ENCODE measurements at places on chromosomes 3 and 15.

DNA sequence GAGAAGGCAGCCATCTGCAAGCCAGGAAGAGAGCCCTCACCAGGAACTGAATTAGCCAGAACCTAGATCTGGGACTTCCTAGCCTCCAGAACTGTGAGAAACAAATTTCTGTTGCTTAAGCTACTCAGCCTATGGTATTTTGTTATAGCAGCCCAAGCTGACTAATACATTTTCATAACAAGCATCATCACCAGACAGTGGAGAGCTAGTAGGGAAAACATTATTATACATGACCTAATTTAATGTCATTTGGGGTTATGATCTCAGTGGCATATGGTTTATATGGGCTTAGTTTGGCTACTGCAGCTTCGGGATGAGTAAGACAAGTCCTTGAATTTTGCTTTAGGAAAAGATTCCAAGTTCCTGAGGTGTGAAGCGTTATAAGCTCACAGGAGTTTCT is 35.6 kb downstream of the LNP1 start:
- DNase-seq, result no peak

DNA sequence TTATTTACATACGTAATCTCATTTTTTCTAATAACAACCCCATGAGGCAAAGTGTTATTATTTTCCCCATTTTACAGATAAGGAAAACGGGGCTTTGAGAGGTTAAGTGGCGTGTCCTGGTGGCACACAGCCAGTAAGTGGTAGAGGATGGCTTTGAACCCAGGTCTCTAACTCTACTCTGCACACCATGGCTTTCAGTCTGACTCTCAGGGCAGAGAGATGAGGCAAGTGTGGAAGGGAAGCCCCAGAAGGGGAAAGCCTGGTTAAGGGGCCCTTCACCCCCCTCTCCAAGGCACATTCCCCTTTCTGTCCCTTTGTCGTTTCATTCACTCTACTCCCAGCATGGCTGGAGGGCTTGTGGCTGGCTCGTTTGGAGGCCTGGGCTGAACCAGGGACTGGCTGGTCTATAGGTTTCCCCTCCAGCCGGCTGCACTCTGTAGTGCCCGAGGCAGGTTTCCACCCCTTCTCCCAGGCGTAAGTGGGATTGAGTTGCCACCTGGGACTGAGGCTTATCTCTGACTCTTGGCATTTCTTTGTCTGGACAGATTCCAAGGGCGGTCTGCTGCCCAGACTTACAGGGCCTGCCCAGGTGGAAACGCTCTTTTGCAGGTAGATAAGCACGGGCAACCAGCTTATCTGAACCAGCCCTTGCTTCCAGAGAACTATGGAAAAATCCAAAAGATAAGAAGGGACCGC is 12.1 kb downstream of the SEMA4B start:
- DNase-seq, result no peak

GRCh38 chr3:88219138-88219792 is 69.5 kb downstream of the C3orf38 start:
- peak; percentile 26 for DNase-seq

DNA sequence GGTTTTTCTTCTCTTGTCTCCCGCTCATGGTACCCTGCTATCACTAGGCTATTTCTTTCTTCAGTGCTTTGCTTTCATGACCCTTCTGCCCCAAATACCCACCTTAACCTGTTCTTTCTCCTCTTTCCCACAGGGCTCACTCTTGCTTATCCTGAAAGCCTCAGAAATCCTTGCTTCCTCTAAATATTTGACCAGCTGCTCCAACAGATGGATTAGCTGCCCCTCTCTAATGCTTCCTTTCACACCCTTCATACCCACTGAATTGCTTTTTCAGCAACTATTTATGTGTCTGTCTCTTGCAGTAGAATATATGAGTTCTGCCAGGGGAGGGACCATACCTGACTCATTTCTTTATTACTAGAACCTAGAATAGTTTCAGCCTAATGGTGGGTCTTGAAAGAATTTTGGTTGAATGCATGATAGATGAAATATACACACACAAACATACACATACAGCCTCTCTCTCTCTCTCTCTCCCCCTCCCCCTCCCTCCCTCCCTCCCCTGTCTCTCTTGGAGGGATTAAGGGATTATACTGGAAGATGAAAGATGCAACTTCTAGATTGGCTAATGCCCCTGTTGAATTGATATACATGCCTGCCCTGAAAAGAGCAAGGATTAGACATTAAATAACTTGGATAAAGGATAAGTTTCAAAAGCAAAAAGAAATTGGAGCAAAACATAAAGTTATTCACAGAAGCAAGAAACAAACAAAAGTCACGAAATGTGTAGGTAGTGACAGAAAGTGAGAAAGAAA is 95.0 kb upstream of the GADL1 start:
- DNase-seq, result no peak

DNA sequence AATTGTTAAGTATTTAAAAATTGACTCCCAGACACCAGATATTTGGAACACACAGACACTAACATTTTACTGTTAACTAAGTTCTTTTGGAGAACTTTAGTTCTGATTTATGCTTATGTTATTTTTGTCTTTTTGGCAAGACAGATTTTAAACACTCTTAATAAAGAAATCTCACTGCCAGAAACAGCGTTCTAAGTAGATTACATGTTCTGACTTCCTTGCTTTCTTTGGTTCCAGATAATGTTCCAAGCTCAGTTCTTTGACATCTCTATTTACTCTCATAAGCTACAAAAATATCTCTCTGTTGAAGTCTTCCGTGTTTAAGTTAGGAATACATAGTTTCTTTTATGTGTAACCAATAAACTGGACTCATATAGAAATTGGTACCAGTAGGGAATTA is 1699.6 kb downstream of the OTOL1 start:
- no peak for DNase-seq

DNA sequence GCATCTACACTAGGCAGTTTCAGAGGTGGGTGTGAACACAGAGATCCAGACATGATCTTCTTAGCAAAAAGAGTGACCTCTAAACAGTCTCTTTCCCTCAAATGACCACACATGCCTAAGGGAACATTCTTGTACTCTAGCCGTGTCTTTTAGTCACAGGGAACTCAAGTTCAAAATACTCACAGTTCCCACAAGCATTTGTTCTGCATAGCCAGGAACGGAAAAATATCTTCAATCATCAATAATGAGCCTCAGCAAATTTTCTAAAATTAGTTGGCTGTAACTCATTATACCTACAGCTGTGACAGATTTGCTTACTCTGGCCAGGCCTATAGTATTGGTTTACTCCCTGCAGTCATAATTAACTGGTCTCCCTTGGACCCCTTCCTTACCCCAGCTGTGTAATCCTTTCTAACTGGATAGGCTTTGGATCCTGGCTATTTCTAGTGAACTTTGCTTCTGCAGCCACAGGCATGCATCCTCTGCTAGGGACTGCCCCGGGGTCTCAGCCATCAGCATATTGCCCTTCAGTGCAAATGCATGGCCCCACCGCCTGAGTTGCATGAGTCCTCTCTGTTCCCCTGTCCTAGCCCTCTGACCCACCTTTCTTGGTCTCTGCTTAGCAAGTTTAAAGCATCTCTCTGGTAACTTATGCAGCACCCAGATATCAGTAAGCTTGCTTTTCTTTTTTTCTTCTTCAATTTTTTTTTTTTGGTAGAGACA is 56.0 kb upstream of the HACD2 start:
- no peak for DNase-seq

DNA sequence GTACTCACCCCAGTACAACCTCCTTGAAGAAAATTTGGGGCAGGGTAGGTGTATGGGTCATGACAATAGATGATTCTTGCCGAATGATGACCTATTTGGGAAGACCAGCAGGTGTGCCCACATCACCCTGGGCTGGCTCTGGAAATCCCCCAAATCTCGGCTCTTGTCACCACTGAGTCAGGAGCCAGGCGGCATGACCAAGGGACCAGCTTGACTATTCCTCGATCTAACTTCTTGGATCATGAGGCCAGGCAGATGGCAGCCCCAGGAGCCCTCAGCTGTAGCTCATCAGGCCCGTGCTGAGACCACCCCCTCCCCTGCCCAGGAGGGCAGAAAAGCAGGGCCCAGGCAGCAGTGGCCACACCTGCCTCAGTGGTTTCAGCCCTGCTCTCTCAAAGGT is 9.2 kb upstream of the MUC4 start:
- DNase-seq, result no peak

DNA sequence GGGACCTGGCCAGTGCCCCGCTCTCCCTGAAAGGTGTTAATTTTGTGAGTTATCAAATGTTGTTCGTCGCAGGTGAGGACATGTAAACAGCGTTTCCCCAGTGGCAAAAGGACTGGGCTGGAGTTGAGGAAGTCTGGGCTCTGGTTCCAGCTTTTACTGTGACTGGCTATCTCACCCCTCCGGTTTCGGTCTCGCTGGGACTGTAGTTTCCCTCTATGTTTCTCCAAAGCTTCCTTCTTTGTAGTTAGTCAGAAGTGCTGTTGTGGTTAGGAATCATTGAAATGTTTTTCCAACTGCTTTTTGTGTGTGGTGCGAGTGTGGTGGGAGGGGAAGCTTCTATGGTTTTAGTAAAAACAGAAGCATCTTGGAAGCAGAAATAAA is 990 bp upstream of the CLDN1 start:
- no peak for DNase-seq

DNA sequence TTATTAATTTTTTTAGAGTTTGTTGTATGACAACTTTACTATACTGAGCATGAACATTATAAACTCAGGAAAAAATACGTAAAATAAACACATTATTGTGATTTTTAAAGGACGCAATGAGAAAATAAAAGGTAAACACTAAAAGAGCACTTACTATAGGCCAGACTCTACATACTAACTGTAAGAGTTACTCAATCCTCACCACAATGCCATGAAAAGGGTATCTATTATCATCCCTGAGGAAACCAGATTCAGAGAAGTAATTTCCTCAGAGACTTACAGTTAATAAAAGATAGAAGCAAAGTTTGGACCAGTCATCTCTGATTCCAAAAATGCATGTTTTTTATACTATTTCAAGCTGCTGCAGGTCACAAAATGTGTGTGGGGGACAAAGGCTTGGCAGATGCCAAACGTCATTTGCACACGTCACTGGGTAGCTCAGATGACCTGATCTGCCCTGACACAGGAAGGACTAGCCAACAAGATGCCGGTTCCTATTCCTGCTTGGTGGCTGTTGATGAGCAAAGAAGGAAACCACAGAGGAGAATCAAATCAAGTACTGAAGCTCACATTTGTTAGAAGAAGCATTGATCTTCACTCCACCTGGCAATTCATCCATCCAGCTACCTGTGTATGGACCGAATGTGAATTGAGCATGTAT is 42.3 kb downstream of the KLHL6 start:
- peak; percentile 66 for DNase-seq

- no peak for DNase-seq
These were observed 70.4 kb upstream of the CMTM7 start for GRCh38 chr3:32321095-32321790.

DNA sequence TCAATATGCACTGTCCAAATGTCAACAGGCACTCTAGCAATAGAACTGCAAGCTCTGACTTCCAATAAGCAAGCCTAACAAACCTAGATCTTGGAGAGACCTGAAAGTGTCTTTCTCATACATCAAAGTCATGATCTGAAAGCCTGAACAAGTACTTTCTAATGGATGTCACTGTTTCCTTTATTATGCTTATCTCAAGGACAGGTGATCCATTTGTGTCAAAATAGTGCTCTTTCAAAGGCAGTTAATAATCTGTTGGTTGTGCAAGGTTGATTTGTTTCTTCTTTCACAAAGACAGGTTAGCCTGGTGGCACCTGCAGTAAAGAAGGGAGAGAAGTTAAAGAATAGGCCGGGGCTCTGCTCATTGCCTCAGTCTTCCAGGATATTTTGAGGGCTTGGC is 146.8 kb downstream of the EPHB1 start:
- no peak for DNase-seq

DNA sequence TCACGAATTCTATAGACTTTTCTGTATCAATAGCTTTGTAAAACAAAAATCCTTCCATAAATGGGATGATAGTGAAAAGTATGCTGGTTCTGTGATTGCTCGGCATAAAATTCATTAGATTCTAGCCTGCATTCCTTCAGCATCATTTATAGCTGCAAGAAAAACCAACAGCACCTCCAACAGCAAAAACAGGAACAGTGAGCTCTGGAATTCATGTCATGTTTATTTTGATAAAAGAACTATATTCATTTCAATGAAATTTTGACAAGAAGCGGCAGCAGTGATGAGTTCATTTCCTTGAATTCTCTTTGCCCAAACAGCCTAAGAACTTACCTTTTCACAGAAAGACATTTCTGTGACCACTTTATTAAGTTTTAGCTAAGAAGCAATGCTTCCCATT is 515.2 kb upstream of the CCDC54 start:
- DNase-seq, result no peak

GRCh38 chr3:67650084-67650483 is 4.3 kb downstream of the SUCLG2 start:
- DNase-seq, result no peak

- DNase-seq, result no peak
These were observed 141.4 kb downstream of the VPS8 start for GRCh38 chr3:184953401-184953800.

- DNase-seq, result no peak
These were observed 22.4 kb downstream of the CIAO2A start for GRCh38 chr15:64070965-64071851.

DNA sequence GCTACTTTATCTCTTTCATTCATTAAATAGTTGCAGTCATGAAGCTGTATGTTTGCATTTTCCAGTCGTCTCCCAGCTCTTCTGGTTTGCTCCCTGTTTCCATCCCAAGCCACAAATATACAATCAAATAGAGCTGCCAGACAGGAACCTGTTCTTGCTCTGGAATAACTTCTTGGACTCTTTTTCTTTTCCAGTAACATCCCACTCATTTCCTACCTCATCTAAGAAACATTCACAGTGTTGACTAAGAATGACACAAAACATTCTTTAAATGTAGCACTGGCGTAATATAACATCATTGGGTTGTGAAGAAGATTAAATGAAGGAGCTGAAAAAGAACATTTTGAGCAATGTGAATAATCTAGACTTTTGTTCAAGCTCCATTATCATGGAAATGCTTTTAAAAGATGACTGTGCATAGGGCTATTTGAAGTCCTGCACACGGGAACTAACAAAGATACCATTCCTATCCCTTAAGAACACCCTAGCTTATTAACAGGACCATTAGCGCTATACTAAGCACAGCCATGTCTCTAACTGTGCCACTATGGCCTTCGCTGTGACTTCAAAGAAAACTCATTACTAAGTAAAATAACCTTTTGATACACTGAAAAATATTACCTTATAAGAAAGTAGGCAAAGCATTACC is 574.0 kb downstream of the NAALADL2 start:
- no peak for DNase-seq

DNA sequence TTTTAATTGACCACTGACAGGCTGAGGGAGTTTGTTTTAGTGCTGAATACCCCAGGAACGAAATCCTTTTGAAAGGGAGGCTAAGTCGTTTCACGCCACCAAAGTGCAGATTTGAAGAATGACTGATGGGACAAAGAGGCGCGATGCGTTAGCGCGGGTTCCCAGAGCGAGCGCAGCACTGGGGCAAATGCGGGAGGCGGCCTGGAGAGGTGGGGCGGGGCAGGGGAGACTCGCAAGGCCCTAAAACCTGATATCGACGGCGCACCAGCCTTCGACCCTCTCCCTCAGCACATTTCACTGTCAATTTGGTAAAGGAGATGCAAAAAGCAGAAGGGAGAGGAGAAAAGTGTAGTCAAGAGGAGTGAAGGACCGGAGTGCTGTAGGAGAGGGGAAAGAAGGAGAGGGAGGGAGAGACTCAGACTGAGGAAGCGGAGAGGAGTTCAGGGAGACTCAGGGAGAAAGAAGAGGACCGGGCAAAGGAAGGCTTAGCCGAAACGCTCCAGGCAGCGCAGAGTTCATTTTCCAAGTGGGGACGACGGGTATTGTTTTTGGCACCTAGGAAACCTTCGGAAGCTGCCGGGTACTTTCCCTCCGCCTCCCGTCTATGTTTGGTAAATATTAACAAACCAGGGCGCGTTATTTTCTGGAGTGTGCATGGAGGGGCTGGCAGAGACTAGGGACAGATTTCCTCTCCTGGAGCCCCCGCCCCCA is 3.8 kb upstream of the FOXB1 start:
- DNase-seq, result no peak

GRCh38 chr3:105866656-105867653 is 1.9 kb downstream of the CBLB start:
- peak; percentile 55 for DNase-seq
